ENCODE measurements at places on chromosomes 13 and 19.
A peak's percentile ranks its signal among the peaks of the same experiment; 100 is the strongest.

- peak; percentile 82 for DNase-seq
Measured at GRCh38 chr19:670609-671075, 5.5 kb upstream of the FSTL3 start.

DNA sequence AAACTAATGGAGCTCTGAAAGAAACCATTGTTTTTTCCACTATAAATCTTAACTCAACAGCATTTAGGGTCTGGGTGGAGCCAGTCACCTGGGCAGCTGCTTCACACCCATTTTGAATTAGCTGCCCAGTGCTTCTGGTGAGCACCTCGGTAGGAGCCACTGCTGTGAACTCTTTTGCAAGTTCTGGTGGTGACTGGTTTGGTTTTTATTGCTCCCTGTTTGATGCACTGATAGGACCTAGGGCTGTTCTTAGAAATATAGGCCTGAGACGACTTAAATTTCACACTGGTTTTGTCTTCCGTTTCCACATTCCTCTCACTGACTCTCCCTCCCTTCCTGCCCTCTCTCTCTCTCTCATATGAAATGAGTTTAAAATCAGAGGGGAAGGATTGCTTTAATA lies 103.9 kb downstream of the GGACT start:
- DNase-seq = no peak

DNA sequence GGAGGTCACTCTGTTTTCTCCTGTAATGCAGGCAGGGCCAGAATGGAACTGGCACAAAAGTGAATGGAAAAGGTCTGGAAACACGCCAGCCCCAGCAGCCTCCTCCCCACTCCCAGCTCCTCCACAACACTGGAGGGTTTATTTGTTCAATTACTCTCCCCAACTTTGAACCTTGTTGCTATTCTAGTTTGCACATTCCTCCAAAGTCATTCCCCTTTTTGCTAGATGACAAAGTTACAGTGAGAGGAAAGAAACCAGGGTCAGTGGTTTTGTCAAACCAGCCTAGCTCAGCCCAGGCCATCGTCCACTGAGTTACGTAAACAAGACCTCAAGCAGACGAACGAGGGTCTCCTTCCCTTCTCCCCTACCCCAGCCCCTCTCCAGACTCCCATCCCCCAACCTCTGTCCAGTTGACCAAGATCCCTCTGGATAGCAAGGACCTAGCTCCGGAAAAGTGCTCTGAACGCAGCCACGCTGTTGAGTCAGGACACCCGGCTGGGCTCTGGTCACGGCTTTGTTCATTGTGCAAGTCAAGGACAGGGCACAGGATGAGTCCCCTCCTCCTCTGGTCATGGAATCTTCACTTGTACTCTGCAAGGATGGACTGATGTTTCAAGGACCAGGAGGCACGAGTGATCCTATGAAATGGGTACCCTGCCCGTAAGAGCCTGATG lies 180.0 kb downstream of the USP12 start:
- no peak for DNase-seq

DNA sequence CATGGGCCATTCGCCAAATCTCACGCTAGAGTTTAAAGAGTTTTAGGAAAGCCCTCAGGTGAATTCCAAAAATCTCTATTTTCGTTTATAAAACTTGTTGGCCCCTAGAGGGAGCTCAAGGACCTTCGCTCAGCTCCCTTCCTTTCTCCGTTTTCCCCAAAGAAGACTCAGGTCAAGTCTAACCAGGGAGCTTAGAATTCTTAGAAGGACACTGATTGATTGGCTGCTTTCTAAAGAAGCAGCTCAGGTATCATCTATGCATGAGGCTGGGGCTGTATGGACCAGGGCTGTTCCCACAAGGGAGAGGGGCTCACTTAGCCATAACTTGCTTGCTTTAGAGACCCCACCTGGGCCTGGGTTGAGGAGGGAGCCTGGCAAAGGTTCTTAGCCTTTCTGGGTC lies 20.5 kb downstream of the DZIP1 start:
- DNase-seq = peak; percentile 63

DNA sequence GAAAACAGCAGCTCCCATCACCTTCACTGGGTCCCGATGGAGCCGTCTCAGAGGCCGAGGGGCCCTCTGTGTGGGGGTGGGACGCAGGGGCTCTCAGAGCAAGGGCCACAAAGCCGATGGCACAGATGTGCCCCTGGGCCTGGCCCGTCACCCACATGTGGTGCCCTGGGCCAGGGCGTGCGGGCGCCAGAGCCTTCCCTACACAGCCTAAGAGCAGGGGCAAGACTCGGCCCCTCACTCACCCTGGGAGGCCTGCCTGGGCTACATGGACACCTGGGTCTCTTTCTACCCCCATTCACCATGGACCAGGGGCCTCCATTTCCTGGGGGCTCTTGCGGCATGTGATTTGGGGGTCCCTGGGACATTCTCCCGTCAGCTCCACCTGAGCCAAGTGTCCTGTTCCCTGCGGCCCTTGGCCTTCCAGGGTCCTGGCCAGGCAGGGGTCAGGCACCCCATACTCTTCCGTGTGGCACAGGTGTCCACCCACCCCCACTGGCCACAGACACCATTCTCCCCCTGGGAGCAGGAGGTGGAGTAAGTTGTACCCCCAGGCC lies 10.0 kb downstream of the COMP start:
- DNase-seq = no peak

DNA sequence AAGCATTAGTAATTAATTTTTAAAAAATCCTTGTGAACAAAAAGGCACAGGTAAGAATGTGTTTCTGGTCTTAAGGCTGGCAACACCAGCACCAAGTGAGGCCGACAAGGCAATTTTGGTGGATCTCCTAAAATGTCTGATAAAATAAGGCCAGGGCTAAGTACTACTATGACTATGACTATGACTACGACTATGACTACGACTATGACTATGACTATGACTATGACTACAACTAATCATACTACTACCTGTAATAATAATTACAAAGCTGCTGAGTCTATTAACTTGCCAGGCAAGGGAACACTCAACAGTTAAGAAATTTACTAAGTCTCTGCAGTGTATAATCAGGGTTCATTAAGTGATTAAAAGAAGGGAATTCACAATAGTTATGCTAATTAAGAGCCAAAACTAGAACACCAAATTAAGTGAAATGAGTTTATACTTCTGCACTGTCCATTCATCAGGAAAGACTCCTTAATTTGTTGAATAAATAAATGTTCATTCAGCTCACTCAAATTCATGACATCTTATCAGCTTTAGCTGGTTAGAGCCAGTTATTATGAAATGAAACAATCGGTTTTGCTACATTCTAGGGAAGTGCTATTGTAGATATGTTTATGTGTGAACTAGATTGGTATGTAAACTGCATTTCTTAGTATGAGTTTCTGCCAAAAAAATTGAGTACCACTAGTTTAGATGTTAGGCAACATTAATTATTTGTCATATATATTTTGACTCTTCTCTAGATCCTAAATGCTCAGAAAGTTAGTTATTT lies 1626.2 kb upstream of the PCDH20 start:
- no peak for DNase-seq

- no peak for DNase-seq
Measured at GRCh38 chr13:47639738-47640447, 361.2 kb downstream of the SUCLA2 start.
